ENCODE measurements at places on chromosomes 7 and 10.

GRCh38 chr7:72754312-72754711, 73.7 kb downstream of the TYW1B start:
- DNase-seq = no peak

DNA sequence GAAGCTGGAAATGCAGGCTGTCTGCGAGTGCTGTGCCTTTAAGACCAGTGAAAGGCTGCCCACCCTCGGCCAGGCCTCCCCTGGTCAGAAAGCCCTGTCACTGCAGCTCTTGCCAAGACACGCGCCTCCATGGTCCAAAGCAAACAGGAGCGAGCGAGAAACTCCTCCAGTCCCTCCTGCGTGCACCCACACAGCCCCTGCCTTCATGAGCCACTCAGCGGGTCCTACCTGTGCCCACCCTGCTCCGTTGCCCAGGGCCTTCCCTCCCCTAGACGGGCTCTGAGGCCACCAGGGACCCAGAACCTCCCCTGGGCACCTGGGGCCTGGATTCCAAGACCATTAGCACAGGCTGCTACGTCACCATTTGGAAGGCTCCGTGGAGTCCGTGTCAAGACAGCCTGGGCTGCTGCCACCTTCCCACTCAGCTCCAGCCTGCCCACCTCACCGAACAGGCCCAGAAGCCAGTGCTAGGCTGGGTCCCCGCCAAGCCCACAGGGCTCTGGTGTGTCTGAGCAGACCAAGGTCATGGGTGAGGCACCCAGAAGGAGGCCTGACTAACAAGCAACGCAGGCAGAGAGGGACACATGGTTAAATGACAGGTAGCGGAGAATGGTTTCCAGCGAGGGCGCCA, 144.5 kb downstream of the NEURL1 start:
- DNase-seq = no peak

GRCh38 chr10:36559412-36560400, 565.7 kb upstream of the ANKRD30A start:
- DNase-seq = no peak

DNA sequence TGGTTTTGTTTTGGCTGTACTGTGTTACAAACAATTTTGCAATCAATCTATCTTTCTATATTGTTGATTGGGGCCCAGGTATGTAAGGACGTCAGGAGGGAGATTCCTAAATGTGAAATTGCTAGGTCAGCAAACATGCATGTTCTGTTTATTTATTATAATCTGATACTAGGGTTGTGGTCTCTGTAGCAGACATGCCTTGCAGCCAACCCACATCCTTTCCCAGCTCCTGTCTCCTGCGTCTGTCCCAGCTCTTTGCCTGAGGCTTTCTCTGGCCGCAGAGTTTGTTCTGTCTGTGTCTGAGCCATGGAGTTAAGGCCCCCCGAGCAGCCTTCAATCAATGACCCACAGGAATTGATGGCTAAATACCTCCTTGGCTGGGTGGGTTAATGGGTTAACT, 124.0 kb upstream of the ZEB1 start:
- DNase-seq = no peak

DNA sequence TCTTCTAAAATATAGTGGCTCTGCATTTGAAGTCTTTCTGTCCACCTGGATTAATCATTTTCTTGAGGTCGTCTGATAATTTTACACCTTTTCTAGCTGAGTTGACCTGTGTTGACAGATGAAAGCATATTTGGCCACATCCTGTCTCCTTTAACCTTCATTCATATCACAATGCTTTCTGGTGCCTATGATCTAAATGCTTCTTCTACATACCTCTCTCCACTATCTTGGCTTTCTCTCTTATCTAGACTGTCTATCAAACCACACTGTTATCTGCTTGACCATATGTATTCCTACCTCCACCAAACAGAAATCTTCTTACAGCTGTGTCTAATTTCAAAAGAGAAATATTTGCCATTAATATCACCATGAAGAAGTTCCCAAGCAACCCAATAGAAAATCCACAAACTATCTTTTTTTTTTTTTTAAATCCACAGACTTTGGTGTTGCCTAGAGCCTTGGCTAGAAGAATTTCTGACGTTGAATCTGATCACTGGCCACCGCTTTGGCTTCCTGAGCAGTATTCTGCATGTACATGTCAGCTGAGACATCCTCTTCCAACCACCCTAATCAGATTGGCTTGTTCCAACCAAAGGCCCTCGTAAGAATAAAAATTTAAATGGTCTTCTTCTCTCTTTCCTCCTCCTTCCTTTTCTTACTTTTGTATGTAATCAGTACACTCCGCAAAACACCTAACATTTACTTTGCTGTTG, 66.3 kb upstream of the SP4 start:
- no peak for DNase-seq

- DNase-seq = no peak
These were observed 72.9 kb downstream of the GNAI1 start for GRCh38 chr7:80207501-80207900.

GRCh38 chr7:36145686-36146085, 7.4 kb upstream of the EEPD1 start:
- no peak for DNase-seq

- no peak for DNase-seq
These were observed 239.9 kb downstream of the ADRA2A start for GRCh38 chr10:111316722-111317212.

DNA sequence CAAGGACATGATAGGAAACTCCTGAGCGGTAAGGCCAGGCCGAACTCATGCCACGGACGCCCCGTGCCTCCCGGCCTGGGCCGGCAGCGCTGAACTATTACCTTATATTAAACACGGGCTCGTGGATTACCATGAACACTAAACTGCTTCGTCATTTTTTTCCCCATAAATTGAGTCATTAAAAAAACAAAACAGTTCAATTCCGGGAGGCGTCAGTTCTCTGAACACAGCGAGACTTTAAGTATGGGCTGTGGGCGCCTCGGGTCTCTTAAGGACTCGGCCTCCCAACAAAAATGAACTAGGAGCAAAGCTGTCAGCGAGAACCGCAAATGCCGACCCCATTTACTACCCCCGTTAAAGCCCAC, 519 bp downstream of the PITRM1 start:
- no peak for DNase-seq

GRCh38 chr7:151047976-151048815, at the start of gene ASIC3:
Gene ASIC3 (plus strand): TSS chr7:151048531. CDS start chr7:151048886, 355 bp downstream.
- no peak for DNase-seq

DNA sequence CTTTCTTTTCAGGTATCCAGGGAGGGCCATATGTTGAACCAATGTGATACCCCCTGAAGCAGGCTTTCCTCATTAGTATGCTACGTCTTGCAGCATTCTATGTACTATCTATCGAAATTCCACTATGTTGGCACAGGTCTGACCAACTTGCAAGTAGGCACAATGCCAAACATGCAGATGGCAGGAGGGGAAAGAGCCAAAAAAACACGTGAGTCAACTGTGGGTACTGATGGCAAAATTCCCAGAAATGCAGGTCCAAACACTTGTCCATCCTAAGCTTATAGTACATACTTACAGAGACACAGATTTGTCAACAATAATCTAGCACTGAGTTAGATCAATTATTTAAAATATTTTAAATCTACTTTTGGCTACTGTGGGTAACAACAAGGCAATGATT, 394.9 kb downstream of the DGKB start:
- DNase-seq = no peak

DNA sequence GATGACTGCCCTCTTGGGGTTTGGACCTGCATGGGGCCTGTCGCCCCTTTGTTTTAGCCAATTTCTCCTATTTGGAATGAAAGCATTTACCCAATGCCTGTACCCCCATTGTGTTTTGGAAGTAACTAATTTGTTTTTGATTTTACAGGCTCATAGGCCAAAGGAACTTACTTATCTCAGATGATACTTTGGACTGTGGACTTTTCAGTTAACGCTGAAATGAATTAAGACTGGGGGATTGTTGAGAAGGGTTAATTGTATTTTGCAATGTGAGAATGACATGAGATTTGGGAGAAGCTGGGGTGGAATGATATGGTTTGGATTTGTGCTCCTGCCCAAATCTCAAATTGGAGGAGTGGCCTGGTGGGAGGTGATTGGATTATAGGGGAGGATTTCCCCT, 185.8 kb upstream of the PHYHIPL start:
- no peak for DNase-seq

DNA sequence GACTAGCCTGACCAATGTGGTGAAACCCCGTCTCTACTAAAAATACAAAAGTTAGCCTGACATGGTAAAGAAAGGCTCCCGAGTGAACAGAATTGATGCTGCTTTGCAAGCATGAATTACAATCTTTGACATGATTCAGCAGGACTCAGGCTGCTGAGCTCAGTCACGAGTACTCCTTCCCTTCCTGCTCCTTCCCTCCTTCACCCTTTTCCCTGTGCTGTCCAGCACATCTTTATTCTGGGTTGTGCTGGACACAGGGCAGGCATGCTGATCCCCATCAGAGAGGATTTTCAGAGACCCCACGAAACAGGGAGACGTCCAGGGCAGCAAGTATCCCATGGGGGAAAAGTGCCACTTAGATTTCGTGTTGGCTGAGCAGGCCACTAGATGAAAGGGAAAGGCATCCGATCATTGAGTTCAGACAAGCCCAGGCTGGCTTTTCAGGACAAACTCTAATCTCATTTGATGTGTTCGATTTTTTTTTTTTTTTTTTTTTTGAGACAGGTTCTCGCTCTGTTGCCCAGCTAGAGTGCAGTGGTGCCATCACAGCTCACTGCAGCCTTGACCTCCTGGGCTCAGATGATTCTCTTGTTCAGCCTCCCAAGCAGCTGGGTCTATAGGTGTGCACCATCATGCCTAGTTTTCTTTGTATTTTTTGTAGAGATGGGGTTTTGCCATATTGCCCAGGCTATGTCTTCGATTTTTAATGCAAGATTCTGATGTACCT, 36.5 kb downstream of the BAMBI start:
- no peak for DNase-seq

- no peak for DNase-seq
These were observed 38.8 kb upstream of the CACUL1 start for GRCh38 chr10:118793545-118793944.

DNA sequence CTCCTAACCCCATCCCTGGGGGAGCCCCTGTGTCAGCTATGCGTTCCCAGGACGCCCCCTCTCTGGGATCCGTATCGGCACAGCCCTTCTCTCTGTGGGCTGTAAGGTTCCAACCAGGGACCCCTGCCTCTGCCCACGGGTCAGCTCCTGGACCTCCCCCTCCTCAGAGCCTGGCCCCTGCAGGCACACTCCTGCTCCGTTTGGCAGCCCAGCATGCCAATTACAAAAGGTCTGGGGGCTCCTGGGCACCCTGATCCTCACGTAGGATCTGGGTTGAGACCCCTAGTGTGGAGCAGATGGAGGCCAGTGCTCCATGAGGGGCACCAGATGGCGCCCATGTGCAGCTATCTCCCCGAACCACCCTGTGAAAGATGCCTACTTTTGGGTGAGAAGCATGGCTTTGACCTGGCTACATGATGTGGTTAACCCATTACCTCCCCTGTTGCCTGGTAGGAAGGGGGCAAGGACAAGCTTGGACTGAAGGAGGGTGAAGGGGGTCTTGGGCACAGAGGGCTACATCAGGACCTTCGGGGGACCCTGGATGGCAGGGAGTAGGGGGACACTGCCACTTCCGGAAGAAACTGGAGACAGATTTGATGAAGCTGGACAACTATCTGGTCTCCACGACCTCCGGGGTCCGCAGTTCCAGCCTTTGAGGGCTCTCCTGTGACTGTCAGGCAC, 9.0 kb downstream of the TACR2 start:
- no peak for DNase-seq

- DNase-seq = no peak
These were observed 520.7 kb downstream of the KCNMA1 start for GRCh38 chr10:77116904-77117303.

- DNase-seq = no peak
These were observed 116.3 kb upstream of the BTBD16 start for GRCh38 chr10:122154545-122155366.

- no peak for DNase-seq
These were observed 165.4 kb downstream of the KIAA1217 start for GRCh38 chr10:24374134-24374915.

DNA sequence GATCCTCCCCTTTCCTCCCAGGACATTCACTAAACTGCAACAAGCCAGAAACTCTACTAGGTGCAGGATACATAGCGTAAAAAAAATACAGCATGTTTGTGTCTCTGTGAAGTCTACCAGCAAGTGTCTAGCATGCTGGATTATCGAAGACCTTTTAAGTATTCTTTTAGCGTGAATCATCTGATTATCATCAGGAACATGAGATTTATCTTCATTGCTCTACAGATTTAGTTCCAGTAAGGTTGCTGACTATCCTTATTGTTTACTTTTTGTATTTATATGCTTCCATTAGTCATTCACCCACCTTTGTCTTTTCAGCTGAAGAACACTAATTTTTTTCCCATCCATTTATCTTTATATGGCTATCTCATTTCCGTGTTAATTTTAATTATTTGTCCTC, 62.8 kb downstream of the PDZD8 start:
- no peak for DNase-seq

All from SK-N-MC (cell line).